ENCODE measurements at places on chromosomes 7 and 10.

DNA sequence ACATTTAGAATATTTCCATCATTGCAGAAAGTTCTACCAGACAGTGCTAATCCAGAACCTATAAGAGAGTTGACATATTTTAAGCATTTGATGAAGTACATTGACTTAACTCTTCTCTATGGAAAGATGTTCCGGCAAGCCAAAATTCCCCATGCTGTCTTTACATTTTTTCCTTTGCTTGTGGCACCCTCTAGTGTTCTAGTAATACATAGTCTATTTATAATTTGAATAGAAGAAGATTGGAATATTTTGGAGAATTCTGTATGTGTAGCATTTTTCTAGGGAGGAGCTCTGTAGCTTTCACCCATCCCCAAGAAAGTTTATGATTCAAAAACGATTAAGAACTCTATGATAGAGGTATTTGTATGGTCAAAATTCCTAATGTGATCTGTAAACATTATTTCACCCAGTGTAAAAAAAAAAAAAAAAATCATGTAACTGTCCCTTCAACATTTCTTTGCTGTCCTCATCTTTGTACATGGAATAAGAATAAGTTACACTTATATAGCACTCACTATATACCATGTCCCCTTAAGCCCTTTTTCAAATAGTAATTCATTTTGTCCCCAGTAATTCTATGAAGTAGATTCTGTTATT lies 33.2 kb downstream of the NRF1 start:
- no peak for DNase-seq

DNA sequence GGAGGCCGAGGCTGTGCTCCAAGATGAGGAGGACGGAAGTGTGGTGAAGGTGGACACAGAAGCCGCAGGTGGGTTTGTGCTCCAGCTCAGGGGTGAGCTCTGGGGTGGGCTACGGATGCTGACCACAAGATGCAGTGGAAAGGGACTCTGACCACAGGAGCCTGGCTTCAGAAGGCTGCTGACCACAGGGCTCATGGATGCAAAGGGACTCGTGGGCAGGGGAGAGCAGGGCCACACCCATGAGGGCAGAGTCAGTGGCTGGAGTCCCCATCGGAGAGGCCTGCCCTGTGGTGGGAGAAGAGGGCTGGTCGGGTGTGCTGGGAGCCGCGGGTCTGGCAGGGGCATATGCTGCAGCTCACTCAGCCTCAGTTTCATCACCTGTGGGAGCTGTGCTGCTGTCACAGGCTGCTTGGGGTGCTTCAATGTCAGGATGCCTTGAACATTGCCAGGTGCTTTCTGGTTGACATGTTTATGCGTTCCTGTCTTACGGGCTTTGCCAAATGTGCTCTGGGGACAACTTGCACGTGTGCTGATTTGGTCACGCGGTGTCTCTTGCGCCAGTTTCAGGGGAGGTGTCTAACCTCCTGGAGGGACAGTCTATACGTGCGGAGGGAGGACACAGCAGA lies 13.7 kb downstream of the SCART1 start:
- DNase-seq = no peak

GRCh38 chr10:70174058-70174741 lies 3.9 kb upstream of the SAR1A start:
- no peak for DNase-seq

DNA sequence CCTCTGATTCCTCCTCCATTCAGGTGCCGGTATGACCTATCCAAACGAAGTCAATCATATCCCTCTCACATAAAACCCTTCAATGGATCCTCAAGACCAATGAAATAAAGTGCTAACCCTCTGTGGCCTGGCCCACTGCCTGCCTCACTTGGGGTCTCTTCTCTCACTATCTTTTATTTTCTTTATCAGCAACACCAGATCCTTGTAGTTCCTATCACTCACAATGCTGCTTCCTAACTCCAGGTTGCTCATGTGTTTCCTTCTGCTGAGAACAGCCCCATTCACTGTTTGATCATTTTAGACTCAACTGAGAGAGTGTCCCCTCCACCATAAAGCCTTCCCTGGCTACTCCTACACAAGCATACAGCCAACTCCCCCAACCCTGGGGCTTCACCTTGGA lies 180.6 kb downstream of the DOCK4 start:
- DNase-seq = no peak

DNA sequence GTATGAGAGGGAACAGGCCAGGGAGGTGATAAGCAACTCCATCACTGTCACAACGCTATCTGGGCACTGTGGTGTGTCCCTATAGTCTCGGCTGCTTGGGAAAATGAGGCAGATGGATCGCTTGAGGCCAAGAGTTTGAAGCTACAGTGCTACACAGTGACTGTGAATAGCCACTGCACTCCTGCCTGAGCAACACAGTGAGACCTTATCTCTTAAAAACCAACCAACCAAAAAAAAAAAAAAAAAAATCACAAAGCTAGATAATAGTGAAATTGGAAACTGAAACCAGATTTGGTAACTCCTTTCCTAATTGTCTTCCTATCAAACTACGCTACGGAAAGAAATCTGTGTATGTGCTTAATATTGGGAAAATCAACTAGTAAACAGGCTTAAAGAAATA lies 14.1 kb downstream of the MICU1 start:
- no peak for DNase-seq

Data from stimulated activated CD4-positive, alpha-beta T cell treated with anti-CD3 and anti-CD28 coated beads, Interleukin-15, amount 100 ng/mL, for 48 hours (primary cell).